ENCODE measurements at places on chromosomes 3 and 15. TPM values are rescaled to one million over a fixed set of nuclear protein-coding genes. Genes with fewer than 3 reads are reported as not detected.

DNA sequence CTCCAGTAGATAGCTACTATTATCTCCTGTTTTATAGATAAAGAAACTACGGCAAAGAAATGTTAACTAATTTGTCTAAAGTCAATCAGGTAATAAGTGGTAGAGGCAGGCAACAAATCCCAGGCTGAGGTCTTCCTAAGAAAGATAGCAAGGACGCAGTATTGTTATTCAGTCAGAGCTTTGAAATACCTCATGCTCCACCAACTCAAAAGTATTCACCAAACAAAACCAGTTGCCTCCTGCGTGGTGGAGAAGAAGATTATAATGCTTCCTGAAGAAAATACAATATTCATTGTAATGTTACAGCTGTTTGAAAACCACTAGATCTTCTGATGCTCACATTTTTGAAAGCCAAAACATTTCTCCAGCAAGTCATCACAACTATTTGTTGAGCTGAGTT is 138.2 kb upstream of the CNTN4 start:
- no peak for DNase-seq

ANKUB1 gene
- not detected for total RNA-seq

DNA sequence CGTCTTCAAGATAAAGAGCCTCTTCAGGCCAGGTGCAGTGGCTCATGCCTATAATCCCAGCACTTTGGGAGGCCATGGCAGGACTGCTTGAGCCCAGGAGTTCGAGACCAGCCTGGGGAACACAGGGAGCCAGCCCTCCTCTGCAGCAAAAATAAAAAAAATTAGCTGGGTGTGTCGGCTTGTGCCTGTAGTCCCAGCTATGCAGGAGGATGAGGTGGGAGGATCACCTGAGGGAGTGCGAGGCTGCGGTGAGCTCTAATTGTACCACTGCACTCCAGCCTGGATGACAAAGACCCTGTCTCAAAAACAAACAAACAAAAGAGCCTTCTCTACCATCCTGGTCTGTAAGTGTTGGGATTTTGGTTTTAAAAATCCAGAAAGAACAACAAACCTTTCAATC is 11.1 kb downstream of the WDR53 start:
- DNase-seq = no peak

DNA sequence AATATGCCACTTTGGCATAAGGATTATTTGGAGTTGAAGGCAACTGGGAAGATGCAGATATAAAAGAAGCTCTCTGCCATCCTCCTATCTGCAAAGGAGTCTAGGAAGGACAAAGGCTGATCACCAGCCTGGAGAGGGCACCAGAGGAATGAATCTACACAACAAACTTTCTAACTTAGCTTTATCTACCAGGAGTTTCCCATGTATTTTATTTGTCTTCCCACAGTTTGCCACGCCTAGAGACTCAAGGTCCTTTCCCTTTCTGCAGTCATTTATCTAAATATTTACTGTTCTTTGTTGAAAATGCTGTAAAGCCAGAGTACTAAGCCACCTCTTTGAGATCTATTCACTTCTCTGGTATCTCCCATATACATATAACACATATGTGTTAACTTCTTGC is 32.2 kb downstream of the GPR176 start:
- DNase-seq = no peak

RTP1 gene
- total RNA-seq = not detected

ERC2 gene
- 0.64 TPM for total RNA-seq

ZNF710 gene
- total RNA-seq = 4.0 TPM

DNA sequence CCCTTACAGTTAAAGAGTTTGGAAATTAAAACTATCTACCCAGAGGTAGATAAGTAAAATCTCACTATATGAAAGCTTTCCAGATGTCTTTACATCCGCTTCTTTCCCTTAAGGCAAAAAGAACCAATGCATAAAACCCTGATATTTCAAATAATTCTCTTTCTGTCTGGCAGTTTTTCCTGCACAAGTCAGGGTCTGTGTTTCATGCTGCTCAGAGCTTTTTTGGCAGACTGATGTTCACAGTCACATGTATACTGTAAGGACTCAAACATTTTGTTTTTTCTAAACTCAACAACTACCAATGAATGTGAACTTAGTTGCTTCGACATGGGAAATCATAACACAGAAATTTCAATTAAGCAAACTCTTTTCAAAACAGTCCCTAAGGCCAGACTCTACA is 988.4 kb downstream of the EPHA3 start:
- DNase-seq = no peak

DNA sequence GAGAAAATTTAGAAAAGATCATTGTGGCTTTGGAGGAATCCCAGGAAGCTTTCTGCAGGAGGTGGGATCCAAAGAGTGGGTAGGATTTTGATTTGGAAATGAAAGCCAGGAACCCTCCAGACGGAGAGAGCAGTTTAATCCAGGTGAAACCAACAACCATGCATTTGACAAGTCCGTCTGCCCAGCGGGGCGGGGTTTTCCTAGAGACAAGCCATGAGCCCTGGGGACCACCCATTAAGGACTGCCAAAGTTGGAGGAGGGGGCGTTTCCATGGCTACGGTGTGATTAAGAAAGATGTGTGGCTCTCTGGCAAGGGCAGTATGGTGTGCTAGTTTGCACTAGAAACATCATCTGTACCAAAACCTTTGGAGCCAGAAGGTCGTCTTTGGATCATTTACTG is 53.4 kb downstream of the SRGAP3 start:
- DNase-seq = no peak

- DNase-seq = no peak
Measured at GRCh38 chr15:40334941-40335795, 5.6 kb downstream of the CCDC9B start.

DNA sequence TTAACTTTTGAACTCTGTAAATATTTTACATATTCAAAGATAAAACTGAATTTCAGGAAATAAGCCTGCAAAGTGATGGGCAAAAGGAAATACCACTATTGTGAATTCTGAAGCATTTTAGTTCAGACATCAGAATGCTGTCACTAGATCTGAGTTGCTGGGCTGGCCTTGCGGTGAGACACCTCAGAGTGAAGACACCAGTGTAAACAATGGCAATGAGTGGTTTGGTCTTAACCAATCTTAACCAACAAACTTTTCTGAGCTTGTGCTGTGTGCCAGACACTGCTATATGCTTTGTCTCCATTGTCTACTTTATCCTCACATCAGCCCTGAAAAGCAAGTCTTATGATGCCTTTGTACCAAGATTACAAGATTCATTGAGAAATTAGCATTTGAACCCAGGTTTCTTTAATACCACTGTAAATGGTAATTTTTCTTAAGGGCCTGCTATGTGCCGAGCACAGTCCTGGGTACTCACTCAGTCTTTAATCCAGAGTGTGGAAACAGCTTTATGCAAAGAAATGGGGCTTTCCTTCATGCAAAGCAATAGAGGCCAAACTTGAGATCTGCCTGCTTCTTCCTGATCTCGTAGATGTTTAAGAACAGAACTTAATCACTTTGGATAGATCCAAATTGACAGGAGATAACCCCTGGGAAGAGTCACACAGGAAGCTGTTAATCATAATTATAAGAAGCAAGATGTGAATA is 55.0 kb downstream of the TMEM39A start:
- DNase-seq = no peak

DNA sequence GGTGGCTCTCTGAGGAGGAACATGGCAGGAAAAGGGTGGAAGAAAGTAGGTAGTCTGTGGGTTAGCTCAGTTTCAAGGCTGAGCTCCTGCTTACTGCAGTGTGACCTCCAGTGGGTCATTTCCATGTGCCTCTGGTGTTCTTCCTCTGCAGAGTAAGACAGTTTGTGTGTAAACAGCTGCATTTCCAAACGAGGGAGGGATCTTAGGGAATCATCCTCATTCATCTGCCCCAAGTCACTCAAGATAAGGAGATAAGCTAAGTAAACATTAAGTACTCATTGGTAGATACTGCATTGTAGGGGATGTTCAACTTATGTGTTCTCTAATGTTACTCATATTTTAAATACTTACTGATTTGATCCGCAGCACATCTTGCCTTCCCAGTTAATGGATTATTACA is 83.6 kb downstream of the CLSTN2 start:
- no peak for DNase-seq

DNA sequence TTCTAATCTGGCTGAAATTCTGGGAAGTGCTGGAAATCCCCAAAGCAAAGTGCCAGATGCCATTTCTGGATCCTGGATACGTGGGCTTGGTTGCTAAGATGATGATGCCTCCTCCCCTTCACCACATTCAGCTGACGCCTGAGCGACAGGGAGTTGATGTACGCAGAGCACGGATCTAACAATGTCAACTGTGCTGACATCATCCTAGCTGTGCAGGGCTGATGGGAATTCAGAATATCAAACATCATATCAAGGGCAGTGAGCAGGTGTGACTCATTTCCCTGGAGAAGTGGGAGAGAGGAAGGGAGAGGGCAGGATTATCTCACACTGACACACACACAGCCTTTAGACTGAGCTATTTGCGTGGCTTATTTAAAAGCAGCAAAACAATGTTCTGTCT is 92.6 kb upstream of the ZBTB20 start:
- DNase-seq = no peak

IL1RAP gene
- total RNA-seq = 13.1 TPM

DNA sequence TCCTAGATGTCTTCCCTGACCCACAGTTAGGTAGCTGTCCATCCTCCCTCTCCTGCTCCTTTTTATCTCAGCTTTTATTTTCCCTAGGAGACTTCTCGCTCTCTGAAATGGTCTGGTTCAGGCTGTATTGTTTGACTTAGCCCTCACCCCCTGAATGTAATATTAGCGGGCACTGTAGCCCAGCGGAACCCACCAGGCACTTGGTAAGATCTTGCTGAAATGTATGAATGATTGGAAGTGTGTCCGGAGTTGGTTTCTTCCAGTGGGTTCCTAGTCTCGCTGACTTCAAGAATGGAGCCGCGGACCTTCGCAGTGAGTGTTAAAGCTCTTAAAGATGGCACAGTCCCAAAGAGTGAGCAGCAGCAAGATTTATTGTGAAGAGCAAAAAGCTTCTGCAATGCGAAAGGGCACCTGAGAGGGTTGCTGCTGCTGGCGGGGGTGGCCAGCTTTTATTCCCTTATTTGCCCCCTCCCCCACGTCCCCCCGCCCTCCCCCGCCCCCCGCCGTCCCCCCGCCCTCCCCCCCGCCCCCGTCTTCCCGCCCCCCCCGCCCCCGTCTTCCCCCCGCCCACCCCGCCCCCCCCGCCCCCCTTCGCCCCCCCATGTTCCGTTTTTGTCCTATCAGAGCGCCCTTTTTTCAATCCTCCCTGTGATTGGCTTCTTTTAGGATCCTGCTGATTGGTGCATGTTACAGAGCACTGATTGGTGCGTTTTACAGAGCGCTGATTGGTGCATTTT is 694 bp upstream of the EEFSEC start:
- no peak for DNase-seq

DNA sequence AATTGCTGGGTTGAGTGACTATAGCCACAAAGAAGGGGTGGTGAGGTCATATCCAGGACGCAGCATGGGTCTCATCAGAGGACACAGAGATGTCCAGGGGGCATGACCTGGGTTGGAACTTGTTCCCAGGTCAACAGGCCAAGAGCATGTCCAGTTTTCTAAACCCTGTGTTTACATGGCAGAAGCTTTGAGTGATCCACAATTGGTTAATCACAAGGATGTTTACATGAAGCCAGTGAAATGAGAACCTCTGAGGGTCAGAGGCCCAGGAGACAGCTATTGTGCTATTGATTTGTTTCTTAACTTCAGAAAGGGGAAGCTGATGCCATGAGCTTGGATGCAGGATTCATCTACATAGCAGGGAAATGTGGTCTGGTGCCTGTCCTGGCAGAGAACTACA is 42.2 kb upstream of the TOPBP1 start:
- DNase-seq = no peak

- no peak for DNase-seq
Measured at GRCh38 chr15:68082735-68083134, 28.6 kb downstream of the PIAS1 start.

- no peak for DNase-seq
Measured at GRCh38 chr3:27186013-27186412, 183.2 kb downstream of the NEK10 start.

GRCh38 chr3:150384296-150385212 is 23.5 kb upstream of the TSC22D2 start:
- no peak for DNase-seq

DNA sequence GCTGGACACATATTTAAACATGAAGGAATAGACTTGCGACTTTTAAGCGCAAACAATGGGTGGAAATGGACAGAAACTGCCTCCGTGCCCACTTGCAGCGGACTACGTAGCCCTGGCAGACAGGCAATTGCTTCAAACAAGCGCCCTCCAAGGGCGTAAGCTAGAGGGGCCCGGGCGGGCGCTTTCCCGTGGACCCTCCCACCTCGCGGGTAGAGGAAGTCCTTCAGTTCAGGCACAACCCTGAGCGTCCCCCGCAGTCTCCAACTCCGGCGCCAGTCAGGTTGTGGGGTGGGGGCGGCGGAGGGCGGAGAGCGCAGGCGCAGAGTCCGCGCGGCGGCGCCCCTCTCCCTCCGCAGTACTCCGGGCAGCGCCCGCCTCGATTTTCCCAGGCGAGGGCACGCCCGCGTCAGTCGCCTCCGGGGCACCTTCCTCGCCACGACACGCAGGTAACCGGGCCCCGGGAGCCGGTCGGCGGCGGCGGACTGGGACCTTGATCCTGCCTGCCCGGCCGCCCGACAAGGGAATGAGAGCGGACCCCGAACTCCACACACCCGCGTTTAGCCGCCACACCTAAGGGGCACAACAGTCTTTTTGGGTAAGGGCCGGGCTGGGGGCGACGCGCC is at the start of gene SLC35G2:
SLC35G2 (plus strand) TSS at position 358 of the 623 bp plus-strand sequence. CDS start 35,335 bp downstream, outside the sequence.
- DNase-seq = no peak

GPR171 gene
- total RNA-seq = 1.8 TPM

CPNE4 gene
- total RNA-seq = not detected

GRCh38 chr15:71610728-71611552 is 199.4 kb upstream of the NR2E3 start:
- no peak for DNase-seq

MESP2 gene
- not detected for total RNA-seq
